ENCODE measurements at places on chromosomes 11 and 22.
A peak's percentile ranks its signal among the peaks of the same experiment; 100 is the strongest.

- no peak for DNase-seq
These were observed 2.8 kb downstream of the MALAT1 start for GRCh38 chr11:65501472-65502273.

GRCh38 chr22:31723723-31724122 is 26.2 kb downstream of the PRR14L start:
- no peak for DNase-seq

- DNase-seq, result peak; percentile 59
These were observed 27.4 kb upstream of the RDX start for GRCh38 chr11:110323786-110324185.

- DNase-seq, result no peak
These were observed 4.6 kb downstream of the SOX10 start for GRCh38 chr22:37979782-37980181.

GRCh38 chr11:69903211-69903610 is 84.0 kb upstream of the FGF3 start:
- no peak for DNase-seq

GRCh38 chr11:100687630-100688395 is 725 bp downstream of the ARHGAP42 start:
- DNase-seq, result peak; percentile 53

DNA sequence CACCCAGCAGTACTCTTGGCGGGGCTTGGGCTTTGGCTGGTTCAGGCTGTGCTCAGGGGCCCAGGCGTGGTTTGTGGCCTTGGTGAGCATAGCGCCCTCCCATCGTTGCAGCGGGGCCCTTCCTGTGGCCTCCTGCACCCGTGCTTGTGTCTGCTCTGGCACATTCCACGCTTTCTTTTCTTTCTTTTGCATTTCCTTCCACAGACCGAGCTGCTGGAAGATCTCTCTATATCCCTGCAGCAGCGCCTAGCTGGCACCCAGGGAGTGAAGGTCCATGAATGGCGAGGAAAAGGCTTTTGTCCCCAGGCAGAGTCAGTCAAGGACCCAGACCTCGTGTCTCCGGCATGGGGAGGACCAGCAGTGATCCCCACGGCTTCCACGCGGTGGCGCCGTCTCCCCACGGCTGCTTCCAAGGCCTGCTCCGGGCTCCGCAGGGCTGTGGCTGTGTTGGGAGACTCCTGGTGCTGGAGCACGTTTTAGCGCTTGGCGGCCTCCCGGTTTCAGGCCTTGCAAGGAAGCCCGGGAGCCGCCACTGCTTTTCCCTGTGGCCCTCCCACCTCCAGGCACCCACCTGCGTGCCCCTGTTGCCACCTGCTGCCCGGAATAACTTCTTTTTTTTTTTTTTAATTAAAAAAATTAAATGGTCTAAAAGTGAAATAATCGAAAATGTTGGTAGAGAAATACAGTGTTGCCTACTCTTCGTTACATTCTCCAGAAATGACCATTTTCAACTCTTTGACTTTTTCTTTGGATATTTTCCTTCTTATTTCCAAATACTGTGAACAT is 28.5 kb downstream of the GLB1L2 start:
- DNase-seq, result peak; percentile 74

GRCh38 chr11:44673688-44674087 is 53.1 kb upstream of the TSPAN18 start:
- DNase-seq, result no peak

DNA sequence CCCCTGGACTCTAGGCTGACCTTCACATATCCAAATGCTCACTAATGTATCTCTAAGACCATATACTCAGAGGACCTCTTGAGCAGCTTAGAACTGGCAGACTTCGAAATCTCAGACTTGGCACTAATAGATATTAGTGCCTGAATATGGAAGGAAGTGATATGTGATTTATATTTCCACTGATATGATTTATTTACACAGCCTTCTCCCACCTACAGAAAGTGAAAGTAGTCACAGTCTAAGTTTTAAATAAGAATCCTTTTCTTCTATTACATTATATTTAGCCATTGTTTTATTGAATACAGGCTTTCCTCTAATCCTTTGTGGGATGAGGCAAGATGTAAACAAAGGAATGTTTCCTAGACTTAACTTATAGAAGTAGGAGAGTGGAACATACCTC is 6.7 kb upstream of the NAV2 start:
- no peak for DNase-seq

GRCh38 chr11:77110836-77111235 is 8.2 kb downstream of the OMP start:
- DNase-seq, result no peak

- no peak for DNase-seq
These were observed 27.5 kb upstream of the P4HA3 start for GRCh38 chr11:74338963-74339362.

DNA sequence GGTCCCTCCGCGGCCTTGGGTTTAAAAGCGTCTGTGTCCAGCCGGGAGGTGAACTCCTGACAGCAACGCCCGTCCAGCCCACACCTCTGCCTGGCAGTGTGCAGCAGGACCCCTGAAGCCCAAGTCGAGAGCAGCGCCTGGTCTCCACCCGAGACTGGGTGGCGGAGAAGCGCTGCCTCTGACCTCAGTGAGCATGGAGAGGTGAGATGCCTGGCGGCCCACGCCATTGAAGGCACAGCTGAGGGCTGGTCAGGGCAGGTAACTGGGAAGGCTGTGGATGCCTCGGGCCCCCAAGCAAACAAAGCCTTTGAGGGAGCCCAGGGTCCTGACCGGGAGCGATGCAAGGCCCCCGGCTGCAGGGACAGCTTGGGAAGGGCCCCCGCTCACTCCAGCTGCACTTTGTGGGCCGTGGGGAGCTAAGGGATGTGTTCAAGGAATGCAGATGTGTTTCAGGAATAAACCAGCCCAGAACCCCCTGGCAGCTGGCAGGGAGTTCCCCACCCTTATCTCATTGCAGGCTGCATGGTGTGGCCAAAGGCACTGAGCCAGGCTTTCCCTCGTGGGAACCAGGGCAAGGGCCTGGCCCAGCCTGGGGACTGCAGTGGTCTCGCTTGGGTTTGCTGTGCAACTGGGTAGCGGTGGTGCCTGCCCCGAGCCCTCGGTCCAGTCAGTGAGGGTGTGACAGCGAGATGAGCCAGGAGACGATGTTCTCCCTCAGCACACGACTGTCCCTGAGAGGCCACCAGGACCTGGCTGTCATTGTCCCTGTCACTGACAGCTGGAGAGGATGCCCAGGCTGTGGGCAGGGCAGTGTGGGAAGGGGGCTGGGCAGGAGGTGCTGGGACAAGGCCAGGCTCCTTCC is 92.5 kb downstream of the WNT7B start:
- DNase-seq, result no peak

GRCh38 chr11:106086850-106087249 is 9.4 kb downstream of the AASDHPPT start:
- no peak for DNase-seq

GRCh38 chr22:37002633-37003032 is 16.6 kb downstream of the TST start:
- DNase-seq, result no peak
